WTC11 (cell line): ENCODE measurements at places on chromosomes 6 and 20.

DNA sequence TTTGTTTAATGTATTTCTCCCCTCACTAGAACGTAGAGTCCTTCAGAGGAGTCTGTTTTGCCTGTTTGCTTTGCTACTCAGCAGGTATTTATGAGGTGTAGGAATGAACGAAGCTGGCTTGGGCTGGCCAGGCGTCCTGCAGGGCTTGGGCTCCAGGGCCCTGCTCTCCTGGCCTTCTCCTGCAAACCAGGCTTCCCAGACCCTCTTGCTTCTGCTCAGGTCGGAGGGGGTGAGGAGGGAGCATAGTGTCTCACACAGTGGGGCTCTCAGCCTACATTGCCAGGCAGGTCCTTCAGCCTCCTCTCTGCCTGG lies 24.6 kb upstream of the MLN start:
- no peak for DNase-seq

DNA sequence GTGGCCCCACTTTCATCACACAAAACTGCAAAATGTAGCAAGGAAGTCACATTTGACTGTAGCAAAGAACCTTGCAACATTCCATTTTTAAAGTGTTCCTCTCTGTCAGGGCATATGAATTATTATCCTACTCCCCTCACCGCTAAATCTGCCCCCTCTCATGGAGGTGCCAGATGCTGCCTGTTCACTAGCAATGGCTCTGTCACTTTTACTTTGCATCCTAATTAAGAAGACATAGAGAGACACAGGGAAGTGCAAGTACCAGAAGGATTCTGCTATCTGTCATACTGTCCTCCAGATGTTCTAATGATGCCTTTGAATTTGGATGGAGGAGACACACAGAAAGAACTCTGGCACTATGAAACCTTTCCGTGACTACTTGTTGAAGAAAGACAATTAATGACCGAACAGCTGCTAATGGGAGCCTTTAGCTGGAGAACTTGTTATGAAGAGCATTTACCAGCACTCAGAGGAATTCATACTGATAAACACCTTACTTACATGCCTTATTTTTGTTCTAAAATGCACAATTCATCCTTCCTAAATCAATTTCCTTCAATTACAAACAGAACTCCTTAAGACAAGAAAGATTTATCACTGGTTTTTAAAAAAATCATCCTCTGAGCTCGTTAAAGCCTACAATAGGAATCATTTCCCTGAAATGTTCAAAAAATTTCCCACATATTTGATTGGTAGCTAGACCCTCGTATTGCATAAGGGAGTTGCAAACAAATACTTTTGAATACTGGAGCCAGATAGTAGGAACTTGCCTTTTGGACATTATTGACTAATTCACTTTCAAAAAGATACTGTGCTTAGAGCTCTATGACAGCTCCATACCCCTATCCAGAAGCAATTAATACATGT lies 292.6 kb downstream of the UBE3D start:
- DNase-seq: no peak

DNA sequence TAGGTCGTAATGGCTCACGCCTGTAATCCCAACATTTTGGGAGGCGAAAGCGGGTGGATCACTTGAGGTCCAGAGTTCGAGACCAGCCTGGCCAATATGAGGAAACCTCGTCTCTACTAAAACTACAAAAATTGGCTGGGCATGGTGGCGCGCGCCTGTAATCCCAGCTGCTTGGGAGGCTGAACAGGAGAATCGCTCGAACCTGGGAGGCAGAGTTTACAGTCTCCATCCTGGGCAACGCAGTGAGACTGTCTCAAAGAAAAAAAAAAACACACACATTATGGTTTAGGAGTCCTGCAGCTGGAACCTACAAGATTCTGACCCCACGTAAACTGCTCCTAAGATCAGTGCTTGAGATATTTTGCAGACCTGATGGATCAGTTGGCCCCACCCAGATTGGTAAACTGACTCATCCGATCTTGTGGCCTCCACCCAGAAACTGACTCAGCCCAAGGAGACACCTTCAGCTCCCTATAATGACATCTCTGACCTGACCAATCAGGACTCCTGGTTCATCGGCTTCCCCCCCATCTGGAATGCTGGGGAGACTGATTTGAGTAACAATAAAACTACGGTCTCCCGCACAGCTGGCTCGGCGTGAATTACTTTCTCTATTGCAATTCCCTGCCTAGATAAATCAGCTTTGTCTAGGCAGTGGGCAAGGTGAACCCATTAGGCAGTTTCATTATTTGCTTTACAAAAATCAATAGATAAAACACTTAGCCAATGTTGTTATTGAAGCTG lies 96.2 kb upstream of the BTN3A2 start:
- peak; percentile 79 for DNase-seq

DNA sequence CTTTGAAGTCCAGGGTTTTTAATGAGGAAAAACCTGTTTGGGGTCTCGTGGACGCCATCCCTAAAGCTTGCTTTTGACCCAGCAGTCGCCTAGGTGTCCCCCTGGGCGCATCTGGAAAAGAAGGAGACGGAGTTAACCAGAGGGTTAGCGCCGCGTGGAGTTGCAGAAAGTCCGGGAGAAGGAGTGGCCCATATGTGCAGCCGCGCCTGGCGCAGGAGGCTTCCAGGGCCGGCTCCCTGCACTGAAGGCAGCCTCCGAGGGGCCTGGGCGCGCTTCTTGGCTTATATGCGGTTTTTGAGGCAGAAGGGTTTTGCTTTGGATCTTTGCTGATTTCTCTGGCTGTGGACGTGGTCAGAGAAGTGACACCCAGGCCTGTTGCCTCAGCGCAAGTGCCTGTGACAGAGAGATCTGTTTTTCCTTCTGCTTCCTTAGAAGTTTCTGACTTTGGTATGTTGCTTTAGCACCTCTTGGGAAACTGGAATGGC lies 987 bp downstream of the TMEM181 start:
- DNase-seq: no peak

DNA sequence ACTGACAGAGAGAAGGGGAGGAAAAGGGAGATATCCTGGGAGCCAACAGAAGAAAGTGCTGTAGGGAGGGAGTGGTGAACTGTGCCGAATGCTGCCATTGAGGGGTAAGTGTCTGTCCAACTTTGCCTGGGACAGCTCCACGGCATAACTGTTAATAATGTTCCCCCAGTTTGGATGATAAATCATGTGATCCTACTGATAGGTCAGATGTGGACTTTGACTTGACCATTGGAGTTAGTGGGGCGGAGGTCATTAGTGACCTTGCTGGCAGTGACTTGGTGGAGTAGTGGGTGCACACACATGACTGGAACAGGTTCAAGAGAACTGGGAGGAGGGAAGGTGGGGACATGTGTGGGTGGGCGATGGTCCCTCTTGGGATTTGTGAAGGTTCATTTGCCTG lies 50.4 kb downstream of the CDH22 start:
- DNase-seq: no peak

DNA sequence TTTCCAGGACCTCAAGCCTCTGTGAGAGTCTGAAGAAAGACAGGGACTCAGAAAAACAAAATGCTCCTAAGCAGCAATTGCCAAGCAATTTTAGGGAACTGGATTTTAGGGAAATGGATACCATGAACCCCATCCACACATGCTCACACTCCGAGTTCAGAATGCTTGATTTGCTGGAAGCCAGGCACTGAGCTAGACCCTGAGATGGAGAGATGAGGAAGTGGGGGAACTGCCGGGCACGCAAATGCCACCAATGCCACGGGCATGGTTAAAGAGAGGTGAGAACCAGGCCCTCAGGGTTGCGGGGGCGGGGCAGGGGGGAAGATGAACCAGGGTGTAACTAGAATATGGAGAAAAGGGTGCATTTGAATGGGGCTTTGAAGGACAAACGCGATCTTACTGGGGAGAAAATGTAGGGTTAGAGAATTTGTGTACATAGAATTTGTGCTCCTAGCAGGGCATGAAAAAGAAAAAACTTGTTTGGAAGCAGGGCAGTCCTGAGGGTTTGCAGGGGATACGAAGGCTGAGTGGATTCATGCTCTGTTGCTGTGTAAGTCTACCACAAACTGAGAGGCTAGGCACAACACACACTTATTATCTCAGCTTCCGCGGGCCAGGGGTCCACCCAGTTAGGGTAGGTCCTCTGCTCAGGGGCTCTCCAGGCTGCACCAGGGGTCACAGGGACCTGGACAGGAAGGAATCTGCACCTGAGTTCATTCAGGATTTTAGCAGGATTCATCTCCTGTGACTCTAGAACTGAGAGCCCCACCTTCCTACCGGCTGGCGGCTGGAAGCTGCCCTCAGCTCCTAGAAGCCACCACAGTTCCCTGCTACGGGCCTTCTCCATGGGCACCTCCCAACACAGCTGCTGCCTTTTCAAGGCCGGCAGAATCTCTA lies 108.0 kb downstream of the SNX5 start:
- no peak for DNase-seq

GRCh38 chr6:39840781-39841180 lies 48.6 kb downstream of the DAAM2 start:
- no peak for DNase-seq

- DNase-seq: peak; percentile 16
Observed at GRCh38 chr6:83514866-83515466, 2.6 kb downstream of the PRSS35 start.

DNA sequence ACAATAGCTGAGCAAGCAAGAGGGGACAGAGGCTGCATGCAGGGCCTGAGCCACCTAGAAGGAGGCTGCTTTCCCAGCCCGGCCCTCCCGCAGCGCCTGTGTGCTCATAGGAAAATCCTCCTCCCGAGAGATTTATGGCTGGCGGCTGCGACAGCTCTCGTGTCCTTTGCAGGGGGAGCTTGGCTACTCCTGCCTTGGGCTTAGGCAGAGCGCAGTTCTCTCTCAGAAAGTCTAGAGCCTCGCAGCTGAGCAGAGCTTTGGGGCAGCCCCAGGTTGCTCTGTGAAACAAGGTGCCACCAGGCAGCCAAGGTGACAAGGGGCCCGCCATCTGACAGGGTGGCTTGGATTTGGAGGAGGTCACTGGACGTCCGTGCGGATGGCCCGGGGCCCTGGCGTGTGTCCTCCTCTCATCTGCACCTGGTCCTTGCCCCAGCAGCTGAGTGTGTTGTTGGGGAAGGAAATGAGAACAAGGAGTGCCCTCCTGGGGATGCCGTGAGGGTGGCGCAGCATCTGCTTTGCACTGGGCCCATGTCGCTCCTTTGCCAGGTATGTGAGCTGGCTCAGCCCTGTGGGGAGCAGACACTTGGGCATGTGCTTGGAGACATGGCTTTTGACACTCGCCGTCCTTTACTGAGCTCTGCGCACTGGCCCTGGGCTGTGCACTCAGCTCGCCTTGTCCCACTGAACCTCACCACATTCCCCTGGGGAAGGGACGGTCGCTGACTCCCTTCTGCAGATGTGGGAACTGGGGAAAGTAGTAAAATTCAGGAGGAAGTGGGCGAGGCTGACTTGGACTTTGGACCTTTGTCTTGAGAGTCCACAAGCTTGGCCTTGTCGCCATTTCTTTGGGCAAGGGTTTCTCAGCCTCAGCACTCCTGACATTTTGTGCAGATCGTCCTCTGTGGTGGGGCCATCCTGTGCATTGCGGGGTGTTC lies 41.9 kb downstream of the EDN3 start:
- DNase-seq: no peak

DNA sequence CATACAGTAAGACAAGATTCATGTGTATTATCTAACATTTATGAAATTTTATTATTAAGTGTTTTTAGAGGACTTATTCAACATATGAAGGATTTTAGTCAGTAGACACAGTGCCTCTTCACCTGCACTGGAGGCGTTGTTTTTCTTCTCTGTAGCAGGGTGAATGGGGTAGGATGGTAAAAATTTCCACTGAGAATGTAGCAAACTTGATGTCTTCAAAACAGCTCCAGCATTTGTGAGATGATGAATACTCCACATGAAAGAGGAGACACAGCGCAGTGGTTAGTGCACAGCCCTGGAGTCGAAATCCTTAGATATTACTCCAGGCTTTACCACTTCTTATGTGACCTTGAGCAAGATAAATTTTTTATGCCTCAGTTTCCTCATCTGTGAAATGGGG lies 110.5 kb upstream of the AHI1 start:
- DNase-seq: no peak

- DNase-seq: no peak
Observed at GRCh38 chr6:122730775-122731386, 48.6 kb upstream of the FABP7 start.

DNA sequence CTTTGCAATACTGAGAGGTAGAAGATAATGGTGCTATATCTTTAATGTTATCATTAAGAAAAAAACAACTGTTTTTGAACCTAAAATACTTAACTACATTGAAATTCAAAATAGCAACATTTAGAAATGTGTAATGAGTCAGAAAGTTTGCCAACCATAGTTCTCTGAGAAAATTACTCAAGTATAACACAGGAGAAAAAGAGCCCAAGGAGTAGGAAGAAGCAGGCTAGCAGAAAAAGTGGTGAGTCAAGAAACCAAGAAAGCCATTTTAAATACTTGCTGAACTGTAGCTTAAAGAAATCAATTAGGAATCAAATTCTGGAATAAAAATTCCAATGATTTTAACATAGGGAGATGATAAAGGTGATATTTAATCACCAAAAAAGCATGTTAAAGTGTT lies 181.0 kb upstream of the RSPO3 start:
- no peak for DNase-seq

- no peak for DNase-seq
Observed at GRCh38 chr6:90936286-90936685, 349.4 kb upstream of the MAP3K7 start.

- DNase-seq: no peak
Observed at GRCh38 chr6:26086211-26086610, 1.0 kb upstream of the HFE start.

GRCh38 chr6:85580878-85581267 lies 12.8 kb downstream of the SNX14 start:
- DNase-seq: no peak

DNA sequence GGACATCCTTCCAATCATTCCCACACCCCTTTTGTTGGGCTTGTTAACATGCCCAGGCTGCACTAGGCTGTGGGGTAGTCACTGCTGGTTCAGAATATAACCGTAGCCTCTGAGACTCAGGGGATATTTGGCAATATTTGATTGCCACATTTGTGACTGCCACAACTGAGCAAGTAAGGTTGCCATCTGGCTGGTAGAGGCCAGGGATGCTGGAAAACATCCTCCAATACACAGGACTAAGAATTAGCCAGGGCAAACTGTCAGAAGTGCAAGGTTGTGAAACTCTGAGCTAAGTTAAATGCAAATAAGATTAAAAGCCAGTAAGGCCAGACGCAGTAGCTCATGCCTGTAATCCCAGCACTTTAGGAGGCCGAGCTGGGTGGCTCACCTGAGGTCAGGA lies 112.0 kb downstream of the ZMYND8 start:
- no peak for DNase-seq

DNA sequence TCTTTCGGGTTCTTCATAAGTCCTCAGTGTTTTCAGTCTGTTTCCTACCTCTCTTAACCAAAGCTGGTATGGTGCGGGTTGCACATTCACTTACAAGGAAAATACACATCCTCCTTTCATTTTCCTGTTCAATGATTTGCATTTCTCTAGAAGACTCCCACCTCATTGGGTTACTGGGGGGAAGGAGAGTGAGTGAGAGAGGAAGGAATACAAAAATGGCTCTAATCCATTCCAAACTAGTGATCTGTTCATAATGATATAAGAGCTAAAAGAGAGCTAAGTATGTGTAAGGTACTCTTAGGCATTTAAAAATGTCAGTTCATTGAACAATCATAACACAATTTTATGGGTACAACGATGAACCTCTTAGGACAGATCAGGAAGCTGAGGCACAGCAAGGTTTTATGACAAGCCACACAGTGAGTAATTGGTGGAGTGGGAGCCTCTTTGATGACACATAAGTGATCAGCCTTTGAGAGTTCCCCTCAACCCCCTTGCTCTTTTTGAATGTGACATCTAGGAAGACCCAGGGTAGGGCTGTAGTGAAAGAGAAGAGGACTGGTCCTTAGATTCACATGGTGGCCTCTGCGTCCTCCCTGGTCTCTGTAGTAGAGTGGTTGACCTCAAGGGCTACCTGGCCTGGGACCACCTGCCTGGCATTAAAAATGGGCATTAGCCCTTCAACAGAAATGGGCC lies 328.4 kb upstream of the SOX4 start:
- DNase-seq: no peak

GRCh38 chr6:7770111-7770510 lies 44.2 kb downstream of the BMP6 start:
- DNase-seq: no peak
